Activated CD4-positive, alpha-beta memory T cell treated with anti-CD3 and anti-CD28 coated beads, Interleukin-2, amount 10 ng/mL, durations not matched to agents 7 days and 5 days (primary cell): ENCODE measurements at places on chromosomes 12 and 14. TPM values are rescaled to one million over a fixed set of nuclear protein-coding genes. Genes with fewer than 3 reads are reported as not detected.
A peak's percentile ranks its signal among the peaks of the same experiment; 100 is the strongest.

- H3K36me3 ChIP-seq = no peaks in the 10 kb centered on the region
- DNase-seq = no peak
- H3K27ac ChIP-seq = no peak overlapping the region
- H3K4me1 ChIP-seq = no peaks in the 10 kb centered on the region
- no peak overlapping the region for H3K4me3 ChIP-seq
- H3K27me3 ChIP-seq = no peaks in the 10 kb centered on the region
Observed at GRCh38 chr12:71252473-71252872, 94.7 kb upstream of the TSPAN8 start.

TAS2R42 gene
- not detected for total RNA-seq

GRCh38 chr12:80815351-80815750, 98.6 kb downstream of the MYF5 start:
- H3K4me1 ChIP-seq = no peaks in the 10 kb centered on the region
- no peak for DNase-seq
- no peaks in the 10 kb centered on the region for H3K36me3 ChIP-seq
- no peaks in the 10 kb centered on the region for H3K27me3 ChIP-seq
- H3K4me3 ChIP-seq = no peak overlapping the region
- H3K27ac ChIP-seq = no peak overlapping the region

PRH1 gene
- 9.7 TPM for total RNA-seq

DNA sequence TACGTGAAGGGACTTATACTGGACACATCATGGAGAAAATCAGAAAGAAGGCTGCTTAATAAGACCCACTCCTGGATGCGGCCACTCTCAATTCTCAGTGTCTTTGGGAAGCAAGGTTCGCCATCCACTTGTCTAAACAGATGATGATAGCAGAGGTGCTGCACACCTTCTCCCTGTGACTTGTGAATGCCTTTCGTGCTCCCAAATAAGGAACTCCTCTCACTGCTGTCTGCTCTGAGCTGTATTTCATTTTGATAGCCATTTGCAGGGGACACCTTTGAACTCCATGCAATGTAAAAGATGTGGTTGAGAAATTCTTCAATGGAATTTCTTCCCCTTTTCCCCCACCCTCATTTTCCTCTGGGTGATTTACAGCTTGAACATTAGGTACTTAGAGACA, 11.6 kb downstream of the RMST start:
- no peak overlapping the region for H3K4me3 ChIP-seq
- H3K27me3 ChIP-seq = no peaks in the 10 kb centered on the region
- no peaks in the 10 kb centered on the region for H3K4me1 ChIP-seq

DNA sequence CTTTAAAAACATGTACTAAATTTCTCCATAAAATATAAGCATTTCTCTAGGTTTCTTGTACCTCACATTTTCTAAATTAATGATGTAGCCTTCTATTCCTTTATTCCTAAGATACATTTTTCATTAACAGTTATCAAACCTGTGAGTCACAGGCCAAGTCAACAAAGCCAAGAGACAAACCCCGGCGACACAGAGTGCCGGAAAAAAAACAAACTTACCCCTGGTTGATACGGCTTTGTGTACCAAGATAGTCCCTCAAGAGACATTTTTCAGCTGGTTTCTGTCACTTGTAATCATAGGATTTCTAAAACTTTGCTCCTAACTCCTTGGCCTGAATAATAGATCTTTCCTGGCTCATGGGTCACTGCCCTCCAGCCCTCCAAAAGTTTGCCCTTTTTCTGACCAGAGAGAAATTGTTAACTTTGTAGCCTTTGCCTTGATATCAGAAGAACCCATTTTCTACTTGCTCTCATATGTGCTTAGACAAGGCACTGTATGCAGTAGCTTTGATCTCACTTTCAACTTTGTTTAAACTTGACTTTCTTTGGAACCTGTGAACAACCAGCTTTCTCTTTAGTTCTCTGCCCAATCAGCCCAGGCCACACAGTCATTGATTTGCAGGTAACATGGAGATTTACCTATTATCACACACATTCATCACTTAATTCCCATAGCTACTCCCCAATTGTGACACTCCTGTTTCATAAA, 172.2 kb downstream of the PRKD1 start:
- no peak overlapping the region for H3K4me3 ChIP-seq
- no peaks in the 10 kb centered on the region for H3K36me3 ChIP-seq
- DNase-seq = no peak
- H3K27ac ChIP-seq = no peak overlapping the region

ASB8 gene
- total RNA-seq = 45.6 TPM

DNA sequence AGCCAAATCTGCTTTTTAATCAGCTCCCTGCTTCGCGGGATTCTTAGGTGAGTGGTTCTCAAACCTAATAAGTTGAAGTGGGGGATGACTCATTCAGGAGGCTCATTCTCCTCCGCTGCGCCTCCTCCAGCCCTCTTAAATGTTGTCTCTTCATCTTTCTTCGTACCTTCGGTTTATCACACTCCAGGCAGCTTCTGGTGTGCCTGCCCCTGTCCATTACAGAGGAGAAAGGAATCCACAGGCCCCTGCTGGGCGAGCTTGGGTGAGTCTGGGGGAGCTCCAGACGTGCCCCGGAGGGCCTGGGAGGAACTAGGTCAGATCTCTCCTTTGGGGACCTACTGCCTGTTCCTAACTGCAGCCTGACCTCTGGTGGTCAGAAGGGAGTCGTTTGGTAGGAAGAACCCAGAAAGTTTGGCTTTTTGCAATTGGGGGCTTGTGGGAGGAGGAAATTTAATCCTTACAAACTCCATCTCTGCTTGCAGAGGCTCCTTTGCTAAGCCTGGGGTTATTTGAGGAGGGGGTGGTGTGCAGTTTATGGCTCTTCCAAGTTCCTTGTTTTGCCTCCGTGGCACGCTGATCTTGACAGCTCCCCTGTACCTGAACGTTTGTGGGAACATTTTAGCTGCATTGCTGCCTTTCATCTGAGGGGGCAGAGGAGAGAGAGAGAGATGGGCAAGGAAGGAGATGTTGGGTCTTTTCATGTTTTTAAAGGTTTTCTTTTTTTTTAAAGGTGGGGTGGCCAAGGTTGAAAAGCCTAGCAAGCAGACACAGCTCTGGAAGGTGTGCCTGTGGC, 84.1 kb upstream of the GNG2 start:
- peak; percentile 32 for DNase-seq
- no peaks in the 10 kb centered on the region for H3K36me3 ChIP-seq
- peaks cover 15% of the 10 kb centered on the region for H3K27me3 ChIP-seq
- H3K4me3 ChIP-seq = no peak overlapping the region
- H3K27ac ChIP-seq = no peak overlapping the region

- H3K27ac ChIP-seq = no peak overlapping the region
- no peaks in the 10 kb centered on the region for H3K27me3 ChIP-seq
- H3K4me3 ChIP-seq = no peak overlapping the region
- no peaks in the 10 kb centered on the region for H3K4me1 ChIP-seq
Observed at GRCh38 chr12:33330940-33331339, 108.7 kb downstream of the SYT10 start.

DCD gene
- not detected for total RNA-seq

DNA sequence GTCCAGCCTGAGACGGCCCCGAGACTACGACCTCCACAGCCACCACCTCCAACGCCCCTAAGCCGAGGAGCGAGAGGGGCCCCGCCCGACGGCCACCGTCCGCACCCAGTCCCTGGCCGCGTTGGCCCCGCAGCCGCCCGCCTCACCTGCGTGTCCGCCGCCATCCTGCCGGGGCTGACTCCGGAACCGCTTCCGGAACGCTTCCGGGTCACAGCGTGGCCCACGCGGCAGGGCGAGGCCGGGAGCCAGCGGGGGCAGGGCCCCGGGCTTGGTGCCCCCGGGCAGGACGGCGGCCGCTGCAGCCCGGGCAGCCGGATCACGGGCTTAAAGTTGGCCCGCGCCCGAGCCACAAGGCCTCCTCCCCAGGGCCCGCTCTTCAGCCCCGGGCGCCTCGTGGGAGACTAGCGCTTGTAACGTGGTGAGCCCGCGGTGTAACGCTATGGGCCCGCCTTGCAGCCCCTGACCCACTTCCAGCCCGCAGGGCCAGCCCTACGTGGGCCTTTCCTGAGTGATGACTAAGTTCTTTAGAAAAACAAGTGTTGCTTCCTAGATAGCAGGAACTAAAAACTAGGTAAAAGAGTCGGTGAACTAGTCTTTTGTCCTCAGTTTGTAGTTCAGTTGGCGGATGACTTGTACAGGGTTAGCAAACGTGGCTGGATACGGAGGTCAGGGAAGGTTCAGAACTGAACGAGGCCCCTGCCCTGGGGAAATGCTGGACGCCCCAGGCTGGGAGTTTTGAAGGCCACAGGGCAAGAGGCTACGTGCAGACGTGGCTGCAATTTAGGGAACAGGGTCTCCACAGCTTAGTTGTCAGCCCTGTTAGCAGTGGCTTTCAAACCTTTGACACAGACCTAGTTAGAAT, at the start of gene GCN1:
TSS of gene GCN1 (minus strand) at position 182 of the 862 bp plus-strand sequence. CDS start at position 164, 18 bp downstream.
- H3K27ac ChIP-seq = peak within 1 kb of the TSS; percentile 98
- H3K4me1 ChIP-seq = peaks cover 65% of the 10 kb centered on the region
- H3K36me3 ChIP-seq = peaks cover 57% of the 10 kb centered on the region
- no peaks in the 10 kb centered on the region for H3K27me3 ChIP-seq
- DNase-seq = peak; percentile 89

DNA sequence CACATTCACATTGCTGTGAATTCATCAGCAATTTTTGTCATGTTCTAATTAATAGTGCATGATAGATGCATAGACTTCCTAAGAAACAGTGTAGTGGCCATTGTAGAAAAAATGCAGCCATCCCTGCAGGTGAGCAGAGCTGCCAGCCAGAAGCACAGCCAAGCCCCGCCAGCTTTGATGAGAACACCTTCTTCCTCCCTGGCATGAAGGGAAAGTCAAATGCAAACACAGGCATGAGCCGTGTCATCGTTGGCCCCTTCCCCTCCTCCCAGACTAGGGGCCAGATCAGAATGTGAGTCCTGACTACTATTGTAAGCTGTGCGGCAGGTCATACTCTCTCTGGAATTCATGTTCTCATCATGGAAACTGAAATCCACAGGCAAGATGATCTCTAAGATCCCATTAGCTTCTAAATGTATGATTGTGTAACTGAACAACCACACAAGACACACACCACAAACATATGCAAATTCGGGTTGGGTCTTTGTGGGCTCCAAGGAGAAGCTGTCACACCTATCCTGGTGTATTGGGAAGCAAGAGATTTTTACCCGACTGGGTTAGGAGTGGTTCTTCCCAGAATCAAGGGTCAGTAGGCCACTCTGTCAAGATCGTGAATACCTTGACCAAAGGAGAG, 2.8 kb upstream of the AQP2 start:
- no peak for DNase-seq
- no peak overlapping the region for H3K4me3 ChIP-seq
- H3K27me3 ChIP-seq = peaks cover 8% of the 10 kb centered on the region

DNA sequence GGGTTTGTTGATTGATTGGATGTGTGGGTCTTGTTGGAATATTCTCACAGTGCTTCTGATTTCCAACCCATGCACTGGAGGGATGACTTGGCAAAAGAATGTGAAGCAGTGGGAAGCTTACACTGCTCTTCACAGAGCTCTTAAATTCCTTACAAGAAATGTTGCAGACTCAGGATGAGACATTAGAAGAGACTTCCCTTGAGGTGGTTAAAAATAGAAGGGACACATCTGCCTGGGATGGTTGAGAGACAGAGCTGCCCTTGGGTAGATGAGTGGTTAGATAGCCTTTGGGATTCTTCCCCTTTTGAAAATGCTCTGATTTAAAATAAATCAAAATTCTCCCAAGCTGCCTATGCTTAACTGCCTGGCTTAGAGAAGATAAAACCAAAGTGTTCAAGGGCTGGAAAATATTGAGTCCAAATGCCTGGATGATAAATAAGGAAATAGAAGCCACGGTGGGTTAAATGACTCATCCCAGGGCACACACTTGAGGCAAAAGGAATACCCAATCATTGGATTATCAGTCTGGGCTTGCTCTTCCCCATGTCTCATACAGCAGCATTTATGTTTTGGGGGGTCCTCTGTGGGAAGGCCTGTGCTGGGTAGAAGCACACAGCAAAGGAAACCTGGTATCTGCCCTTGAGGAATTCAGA, 264.3 kb downstream of the AKAP6 start:
- DNase-seq = no peak
- no peaks in the 10 kb centered on the region for H3K27me3 ChIP-seq
- no peak overlapping the region for H3K27ac ChIP-seq
- H3K36me3 ChIP-seq = no peaks in the 10 kb centered on the region
- H3K4me3 ChIP-seq = no peak overlapping the region

GPR84 gene
- total RNA-seq = 0.25 TPM

- peaks cover 14% of the 10 kb centered on the region for H3K27me3 ChIP-seq
- no peak overlapping the region for H3K27ac ChIP-seq
- no peak for DNase-seq
- H3K36me3 ChIP-seq = no peaks in the 10 kb centered on the region
Observed at GRCh38 chr12:49626169-49626835, 2.9 kb downstream of the PRPF40B start.

VWF gene
- total RNA-seq = not detected
